CD4-positive, alpha-beta T cell treated with Interleukin-4 for 1 hour (primary cell): ENCODE measurements at places on chromosomes 6 and 20.

DNA sequence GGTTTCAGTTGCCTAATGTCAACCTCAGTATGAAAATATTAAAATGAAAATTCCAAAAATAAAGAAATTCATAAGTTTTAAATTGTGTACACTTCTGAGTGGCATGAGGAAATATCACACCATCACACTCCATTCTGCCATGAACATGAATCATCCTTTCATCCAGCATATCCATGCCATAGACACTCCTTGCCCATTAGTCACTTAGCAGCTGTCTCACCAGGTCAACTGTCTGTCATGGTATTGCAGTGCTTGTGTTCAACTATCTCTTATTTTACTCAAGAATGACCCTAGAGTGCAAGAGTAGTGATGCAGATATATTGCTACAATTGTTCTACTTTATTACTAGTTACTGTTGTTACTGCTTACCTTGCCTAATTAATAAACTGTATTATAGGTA, 712.4 kb downstream of the EPHA7 start:
- DNase-seq, result no peak

GRCh38 chr6:30557683-30557981, 537 bp downstream of the PRR3 start:
- no peak for DNase-seq

GRCh38 chr20:62631336-62632308, 10.7 kb upstream of the SLCO4A1 start:
- no peak for DNase-seq

DNA sequence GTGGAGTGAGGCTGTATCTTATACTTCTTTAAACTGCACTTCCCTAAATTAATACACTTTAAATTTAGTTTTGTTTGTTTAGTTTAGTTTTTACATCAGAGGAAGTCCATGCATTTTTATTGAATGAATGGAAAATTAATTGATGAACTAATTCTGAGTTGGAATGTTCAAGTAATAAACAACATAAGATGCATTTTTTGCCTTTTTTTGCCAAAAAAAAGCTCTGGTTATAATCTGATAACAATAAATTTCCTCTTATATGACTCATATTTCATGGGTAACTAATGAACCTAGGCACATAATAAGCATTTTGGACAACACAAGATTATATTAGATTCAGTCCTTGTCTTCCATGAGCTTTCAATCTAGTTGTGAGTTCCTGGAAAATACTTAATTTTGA, 323.1 kb downstream of the CENPW start:
- DNase-seq, result no peak

DNA sequence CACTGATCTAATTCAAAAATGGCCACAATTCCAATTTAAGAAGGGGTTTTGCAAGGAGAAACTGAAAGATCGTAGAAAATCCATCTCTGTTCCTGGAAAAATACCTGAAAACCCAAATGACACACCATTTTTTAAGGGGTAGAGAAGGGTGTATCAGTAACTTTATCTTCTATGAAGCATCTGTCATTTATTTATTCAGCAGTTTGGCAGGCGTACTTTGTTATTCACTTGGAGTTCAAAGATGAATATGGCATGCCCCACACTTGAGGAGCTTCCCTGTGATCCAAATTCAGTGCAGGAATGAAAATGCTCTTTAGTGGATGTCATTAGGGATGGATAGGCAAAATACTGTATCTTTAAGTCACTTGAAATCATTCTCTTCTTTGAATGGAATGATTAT, 7.2 kb downstream of the HINT3 start:
- DNase-seq, result no peak

DNA sequence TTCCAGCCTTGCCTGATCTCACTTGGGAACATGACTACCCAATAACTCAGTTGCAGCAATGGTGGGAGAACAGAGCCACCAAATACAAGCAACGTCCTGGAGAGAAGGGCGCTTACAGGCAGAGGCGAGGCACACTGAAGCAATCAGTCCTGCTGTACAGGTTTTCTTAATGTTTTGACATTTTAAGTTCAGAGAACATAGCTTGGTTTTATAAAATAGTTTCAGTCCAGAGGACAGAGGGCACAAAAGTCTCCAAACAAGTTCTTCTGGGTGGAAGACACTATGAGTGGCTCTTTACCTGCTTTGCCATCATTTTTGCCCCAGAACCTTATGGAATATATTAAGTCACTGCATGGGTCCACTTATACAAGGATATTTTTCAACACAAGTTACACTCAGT, 103.4 kb upstream of the KCNG1 start:
- DNase-seq, result no peak

DNA sequence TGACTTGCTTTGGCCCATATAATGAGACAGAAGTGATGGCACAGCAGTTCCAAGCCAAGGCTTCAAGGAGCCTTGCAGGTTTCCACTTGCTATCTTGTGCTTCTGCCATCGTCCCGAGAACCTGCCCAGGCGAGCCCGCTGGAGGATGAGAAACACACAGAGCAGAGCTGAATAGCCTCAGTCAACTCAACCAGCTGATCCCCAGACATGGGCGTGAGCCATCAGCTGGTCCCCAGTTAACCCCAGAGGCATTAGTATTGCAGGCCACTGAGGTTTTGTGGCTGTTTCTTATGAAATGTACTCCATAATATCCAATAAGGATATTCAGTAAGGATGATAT, 81.7 kb upstream of the SHLD1 start:
- no peak for DNase-seq

DNA sequence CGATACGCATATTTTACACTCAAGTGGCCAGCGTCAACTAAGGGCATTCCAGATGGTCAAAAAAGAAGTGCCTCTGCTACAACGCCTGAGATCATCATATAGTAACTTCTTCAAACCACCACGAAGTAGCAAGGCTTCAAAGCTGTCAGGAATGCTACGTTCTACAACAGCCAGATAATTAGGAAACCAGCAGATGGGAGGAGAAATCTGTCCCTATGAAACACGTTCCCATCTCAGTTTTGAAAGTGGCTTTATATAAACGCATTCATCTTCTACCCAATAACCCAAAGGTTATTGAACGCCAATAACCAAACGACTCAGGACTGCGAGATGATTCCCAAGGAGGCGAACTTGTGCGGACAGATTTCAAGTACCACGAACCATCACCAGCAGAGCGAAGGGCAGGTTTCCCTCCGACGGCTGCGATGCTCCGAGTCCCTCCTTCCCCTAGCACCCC, 1.2 kb downstream of the ABHD12 start:
- DNase-seq, result no peak

- DNase-seq, result no peak
Observed at GRCh38 chr20:46030284-46031013, 1.4 kb downstream of the SLC12A5 start.

DNA sequence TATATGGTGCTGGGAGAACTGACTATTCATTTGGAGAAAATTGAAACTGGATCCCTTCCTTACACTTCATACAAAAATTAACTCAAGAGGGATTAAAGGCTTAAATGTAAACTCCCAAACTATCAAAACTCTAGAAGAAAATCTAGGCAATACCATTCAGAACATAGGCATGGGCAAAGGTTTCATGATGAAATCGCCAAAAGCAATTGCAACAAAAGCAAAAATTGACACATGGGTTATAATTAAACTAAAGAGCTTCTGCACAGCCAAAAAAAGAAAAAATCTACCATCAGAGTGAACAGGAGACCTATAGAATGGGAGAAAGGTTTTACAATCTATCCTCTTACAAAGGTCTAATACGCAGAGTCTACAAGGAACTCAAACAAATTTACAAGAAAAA, 851.3 kb upstream of the MAN1A1 start:
- no peak for DNase-seq

DNA sequence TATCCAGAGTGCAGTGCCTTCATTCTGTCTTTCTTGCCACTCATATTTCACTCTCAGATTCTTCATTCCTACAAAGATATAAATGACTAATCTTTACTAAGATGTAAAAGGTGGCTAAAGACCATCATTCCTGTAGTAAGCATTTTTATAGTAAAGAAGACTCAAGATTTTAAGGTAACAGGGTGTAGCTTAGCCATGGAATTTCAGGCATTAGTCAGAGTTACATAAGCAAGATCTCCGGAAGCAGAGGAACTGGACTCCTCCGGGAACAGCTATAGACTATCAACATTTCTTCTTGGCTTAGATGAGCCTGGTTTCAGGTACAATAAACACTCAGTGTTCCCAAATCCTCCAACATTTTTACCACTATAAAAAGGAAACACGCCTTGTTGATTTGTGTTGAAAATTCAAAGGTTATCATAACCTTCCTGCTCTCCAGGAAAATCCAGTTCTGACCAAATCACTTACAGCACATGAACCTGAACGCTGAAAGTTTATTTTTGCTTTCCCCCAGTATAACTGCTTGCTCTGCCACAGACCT, 23.7 kb downstream of the SERPINB1 start:
- no peak for DNase-seq

- no peak for DNase-seq
Observed at GRCh38 chr6:129104131-129104530, 221.2 kb downstream of the LAMA2 start.

GRCh38 chr6:139580592-139581484, 206.4 kb upstream of the CITED2 start:
- DNase-seq, result peak; percentile 18

GRCh38 chr20:37202267-37202943, 23.1 kb upstream of the MROH8 start:
- DNase-seq, result peak; percentile 14

GRCh38 chr20:11726026-11726425, 191.7 kb upstream of the BTBD3 start:
- no peak for DNase-seq

- no peak for DNase-seq
Observed at GRCh38 chr20:38255393-38255792, 5.1 kb downstream of the KIAA1755 start.

DNA sequence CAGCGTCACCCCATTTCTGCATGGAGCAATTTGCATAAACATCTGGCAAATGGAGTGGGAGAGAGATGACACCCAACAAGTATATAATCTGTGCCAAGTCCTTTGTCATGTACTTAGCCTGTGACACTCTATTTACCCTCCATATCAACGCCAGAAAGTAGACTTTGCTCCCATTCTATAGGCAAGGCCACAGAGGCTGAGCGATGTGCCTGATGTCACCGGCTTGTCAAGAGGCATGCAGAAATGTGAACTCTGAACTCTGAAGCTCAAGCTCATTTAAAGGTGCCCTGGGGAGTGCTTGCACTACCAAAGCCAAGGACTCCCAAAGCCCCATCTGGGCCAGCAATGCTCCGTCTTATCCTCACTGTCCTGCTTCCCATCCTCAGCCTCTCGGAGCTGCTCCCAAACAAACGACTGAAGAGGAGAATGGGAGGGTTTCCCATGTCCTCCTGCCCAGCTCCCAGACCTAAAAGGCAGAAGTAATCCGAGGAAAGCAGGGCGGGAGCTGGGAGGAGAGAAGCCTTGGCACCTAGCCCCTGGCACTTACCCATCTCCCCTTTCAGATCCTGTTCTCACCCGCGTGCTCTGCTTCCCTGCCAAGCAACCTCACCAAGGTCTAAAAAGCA, 9.2 kb downstream of the CPNE5 start:
- DNase-seq, result no peak

DNA sequence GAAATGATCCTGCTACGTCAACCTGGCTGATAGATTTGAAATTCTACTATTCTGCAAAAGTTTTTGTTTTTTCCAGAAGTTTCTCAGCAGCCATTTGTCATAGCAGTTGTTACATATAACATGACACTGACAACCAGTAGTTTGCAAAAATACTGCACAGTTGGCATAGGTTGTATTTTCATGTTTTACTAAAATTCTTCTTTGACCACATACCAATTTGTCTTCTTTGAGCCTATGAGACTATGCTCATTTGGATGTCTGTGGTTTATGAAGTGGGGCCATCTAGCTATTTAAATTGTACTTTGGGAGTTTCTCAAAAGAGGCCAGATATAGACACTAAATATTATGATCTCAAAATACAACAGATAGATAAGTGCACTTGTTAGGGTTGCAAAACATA, 104.9 kb upstream of the PREP start:
- no peak for DNase-seq
